Thoracic aorta endothelial cell (primary cell): ENCODE measurements at places on chromosomes 16 and 17. TPM values are rescaled to one million over a fixed set of nuclear protein-coding genes. Genes with fewer than 3 reads are reported as not detected.

CENPV gene
- 26.2 and 38.4 TPM in 2 replicates for total RNA-seq

RMI2 gene
- total RNA-seq, result 8.0 and 15.9 TPM in 2 replicates

MGAT5B gene
- total RNA-seq, result 1.4 and 1.6 TPM in 2 replicates

TNFRSF17 gene
- total RNA-seq, result not detected in 2 replicates

TBC1D3E gene
- 0.53 and 1.4 TPM in 2 replicates for total RNA-seq

TP53TG3 gene
- total RNA-seq, result not detected in 2 replicates

ZSCAN10 gene
- not detected in 2 replicates for total RNA-seq

CA5A gene
- total RNA-seq, result not detected in 2 replicates

DYNC1LI2 gene
- total RNA-seq, result 159 and 191 TPM in 2 replicates

DPEP2 gene
- total RNA-seq, result 0.22 TPM in 1 of 2 replicates, not detected in the other

CCL8 gene
- not detected in 2 replicates for total RNA-seq

IST1 gene
- total RNA-seq, result 190 and 226 TPM in 2 replicates

CCDC40 gene
- 2.0 TPM in 2 replicates for total RNA-seq

COPRS gene
- 44.0 and 57.0 TPM in 2 replicates for total RNA-seq

PITPNC1 gene
- total RNA-seq, result 9.8 and 14.0 TPM in 2 replicates

MC1R gene
- 2.7 and 2.9 TPM in 2 replicates for total RNA-seq

HAGHL gene
- 5.6 and 7.7 TPM in 2 replicates for total RNA-seq

KRTAP4-8 gene
- total RNA-seq, result not detected in 2 replicates
